ENCODE measurements at places on chromosomes 1 and 21. TPM values are rescaled to one million over a fixed set of nuclear protein-coding genes. Genes with fewer than 3 reads are reported as not detected.

- no peak for DNase-seq
Observed at GRCh38 chr1:118898712-118899111, 89.4 kb downstream of the TBX15 start.

DNA sequence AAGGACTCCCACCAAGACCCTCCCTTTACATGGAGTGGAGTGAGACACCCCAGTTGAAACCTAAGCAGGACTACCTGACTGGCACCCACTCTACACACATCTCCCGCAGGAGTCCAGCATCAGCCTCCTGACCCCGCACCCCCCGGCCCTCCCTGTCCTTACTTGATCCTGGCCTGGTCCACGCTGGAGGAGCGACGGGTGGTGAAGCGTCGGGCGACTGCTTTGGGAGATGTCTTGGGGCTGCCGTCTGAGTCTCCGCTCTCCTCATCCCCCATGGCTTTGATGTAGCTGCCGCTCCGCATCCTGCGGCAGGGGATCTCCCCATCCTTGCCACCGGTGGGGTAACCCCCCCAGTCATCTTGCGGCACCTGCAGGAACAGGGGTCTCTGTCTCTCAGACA, 29.5 kb downstream of the DLGAP3 start:
- no peak for DNase-seq

DNA sequence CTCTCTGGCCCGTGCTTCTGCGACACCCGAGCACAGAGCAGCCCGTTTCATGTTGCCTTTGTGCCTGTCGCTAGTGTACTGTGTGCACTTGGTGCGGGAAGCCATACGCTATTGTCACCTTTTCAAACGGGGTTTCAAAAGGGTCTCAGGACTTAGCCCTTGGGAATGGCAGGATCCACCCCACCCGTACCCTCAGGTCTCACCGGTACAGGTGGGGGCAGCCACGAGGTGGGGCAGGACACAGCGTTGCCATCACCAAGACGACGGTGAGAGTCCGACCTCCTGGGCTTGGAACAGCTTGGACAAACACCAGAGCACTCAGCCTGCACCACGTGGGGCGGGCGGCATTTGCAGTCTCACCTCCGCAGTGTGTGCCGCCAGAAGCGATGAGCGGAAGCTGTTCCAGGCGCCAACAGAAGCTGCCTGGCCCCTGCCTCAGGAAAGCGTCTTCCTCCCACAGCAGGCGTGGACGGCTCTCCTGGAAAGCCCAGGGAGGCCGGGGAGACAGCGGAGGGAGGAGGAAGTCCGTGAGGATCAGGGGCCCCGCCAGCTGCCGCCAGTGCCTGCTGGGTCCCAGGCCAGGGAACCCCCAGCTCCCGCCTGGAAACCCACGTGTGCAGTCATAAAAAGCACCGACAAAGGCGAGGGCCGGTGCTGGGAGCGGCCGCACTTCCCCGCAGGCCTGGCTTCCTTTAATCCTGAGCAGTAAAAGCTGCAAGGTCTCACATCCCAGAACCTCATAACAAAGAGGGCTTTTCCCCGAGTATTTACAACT, 131.3 kb upstream of the ARHGEF16 start:
- DNase-seq, result no peak

DNA sequence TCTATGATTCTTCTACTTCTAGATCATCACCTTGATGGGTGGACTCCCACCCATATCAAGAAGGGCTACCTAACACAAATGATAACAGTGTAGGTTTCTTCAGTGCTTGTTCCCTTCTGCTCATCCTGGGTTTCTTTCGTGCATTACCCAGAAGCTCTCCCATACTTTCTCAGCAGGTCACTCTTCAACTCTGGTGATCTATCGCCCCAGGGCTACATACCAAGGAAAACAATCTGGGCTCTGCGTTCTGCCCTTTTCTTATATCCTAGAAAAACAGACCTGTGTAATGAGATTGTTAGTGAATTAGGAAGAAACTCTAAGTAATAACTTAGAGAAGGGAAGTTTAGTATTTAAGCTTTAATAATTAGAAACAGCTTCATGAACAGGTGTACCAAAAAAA, 370.6 kb upstream of the SPAG17 start:
- no peak for DNase-seq

DDAH1 gene
- total RNA-seq, result 46.6 TPM

GRCh38 chr1:95685081-95685480, 451.1 kb downstream of the RWDD3 start:
- DNase-seq, result no peak

DNA sequence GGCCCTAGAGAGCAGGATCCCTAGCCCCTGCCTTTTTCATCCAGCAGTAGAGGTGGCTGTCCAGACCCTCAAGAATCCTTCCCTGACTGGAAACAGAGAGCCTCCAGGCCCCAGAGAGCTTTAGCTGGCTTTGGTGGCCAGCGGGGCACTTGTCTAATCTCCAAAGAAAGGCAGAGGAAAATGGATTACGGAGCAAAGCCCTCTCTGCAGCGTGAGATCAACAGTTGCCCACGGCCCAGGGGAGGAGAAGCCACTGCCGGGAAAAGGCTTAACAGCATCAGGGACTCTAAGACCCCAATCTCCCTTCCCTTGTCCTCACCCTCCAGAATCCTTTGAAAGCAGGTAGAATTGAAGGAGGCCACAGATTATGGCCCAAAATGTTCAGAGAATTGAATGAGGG, 35.8 kb upstream of the GRIK3 start:
- no peak for DNase-seq

DNA sequence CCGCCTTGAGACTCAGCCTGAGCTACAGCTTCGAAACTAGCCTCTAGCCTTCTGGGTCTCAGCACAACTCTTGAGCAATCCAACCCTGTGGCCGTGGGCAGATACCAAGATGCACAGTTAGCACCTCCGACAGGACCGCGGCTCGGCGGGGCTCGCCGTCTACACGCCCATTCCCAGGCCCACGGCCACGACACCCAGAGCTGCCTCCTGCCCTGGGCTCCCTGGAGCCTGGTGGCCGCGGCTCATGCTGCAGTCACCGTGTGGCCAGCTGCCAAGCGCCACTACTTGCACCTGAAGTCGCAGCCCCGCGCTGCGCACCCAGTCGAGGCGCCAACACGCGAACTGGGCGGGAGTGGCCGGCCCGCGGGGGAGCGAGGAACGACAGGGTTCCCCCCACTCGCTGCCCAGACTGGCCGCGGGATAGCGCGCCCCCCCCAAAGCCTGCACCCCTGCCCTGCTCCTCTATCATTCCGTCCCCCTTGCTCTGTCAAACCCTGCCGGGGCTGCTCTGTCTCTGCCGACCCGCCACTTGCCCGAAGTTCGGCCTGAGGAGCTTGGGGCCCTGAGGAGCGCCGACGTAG, 729 bp upstream of the CDCA8 start:
- DNase-seq, result peak; percentile 54

DNA sequence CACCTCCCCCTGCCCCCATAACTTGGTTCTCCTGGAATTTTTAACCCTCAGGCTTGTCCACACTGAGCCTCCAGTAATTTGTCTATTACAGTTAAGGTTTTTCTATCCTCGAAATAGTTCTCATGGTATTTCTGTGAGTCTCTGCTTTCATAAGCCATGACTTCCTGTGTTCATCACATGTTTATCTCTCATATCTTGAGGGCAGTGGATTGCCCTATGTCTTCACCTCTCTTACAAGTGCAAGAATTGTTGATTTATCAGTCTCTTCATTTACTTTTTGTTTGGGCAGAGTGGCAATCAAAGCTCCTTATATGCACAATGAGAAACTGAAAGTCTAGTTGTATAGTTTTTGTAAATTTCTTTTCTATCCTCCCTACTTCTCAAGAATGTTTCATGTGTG, 328.4 kb downstream of the PLA2G4A start:
- DNase-seq, result no peak

GRCh38 chr1:59013276-59013927, 229.6 kb upstream of the JUN start:
- peak; percentile 71 for DNase-seq

SPRR1B gene
- total RNA-seq, result not detected

DNA sequence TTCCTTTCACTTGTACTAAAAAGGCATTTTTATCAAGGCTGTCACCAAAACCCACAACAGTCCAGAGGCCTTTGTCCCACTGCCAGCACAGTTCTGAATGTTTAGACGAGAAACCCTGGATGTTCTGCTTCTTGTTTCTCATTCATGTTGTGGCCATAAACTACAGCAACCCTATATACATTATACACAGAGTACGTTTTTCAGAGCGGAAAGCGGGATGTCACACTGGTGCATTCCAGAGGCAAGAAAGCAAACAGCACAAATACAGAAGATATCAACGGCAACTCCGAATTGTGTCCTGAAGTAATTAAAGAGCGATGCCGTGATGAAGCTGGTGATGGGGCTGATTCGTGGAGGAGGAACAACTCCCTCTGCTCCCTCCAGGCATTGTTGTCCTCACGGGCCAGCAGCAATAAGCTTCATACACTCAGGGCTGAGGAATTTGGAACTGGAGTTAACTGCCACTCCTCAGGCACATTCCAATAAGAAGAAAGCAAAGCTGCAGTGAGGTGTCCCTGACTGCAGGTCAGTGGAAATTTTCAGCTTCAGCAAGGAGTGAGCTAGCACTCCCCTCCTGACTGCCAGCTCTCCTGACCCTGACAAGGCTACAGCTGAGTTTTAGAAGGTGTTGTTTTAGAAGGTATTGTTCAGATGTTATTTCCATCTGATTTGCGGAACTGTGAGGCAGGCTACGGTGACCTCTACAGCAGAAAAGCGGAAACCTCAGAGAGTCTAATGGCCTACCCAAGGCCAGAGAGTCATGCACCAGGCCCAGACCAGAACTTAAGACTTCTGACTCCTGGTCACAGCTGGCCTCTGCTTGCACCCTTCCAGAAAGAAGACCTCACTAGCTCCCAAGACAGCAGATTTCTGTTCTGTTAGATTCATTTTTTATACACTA, 149.0 kb downstream of the TGFBR3 start:
- DNase-seq, result peak; percentile 55

MROH7 gene
- 0.17 TPM for total RNA-seq

- DNase-seq, result no peak
Observed at GRCh38 chr1:36154765-36155407, 1.1 kb upstream of the MAP7D1 start.

- peak; percentile 39 for DNase-seq
Observed at GRCh38 chr1:64623750-64624191, 121.1 kb upstream of the RAVER2 start.

UBASH3A gene
- total RNA-seq, result not detected

DNA sequence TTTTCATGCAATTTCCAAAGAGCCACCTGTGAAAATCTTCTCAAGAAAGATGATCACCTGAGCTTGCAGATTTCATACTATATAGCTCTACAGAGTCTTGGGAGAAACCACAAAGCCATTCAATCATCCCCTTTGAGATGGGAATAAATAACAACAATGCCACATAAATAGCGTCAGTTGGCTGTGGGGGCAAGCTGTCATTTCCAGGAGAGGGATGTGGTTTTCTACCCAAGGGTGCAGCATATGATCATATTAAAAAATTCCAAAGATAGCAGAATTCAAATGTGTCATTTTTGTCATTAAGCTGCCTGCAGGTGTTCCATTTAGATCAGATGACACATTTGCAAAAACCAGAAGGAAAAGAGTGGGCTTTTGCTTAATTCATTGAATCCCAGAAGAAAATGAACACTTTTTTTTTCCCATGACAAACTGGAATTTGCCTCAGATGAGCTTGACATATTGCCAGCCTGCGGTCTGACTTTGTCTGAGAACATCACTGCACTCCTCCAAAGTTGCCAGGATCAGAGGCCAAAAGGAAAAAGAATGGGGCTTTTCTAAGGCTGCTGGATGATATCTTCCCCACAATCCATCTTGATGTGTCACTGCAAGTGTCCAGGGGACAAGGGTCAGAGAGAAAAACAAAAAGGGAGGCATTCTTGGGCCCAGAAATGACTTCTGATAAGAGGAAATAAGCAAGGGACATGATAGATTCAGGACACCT, 314.1 kb upstream of the USP25 start:
- DNase-seq, result no peak

BCL2L15 gene
- total RNA-seq, result 0.17 TPM

- no peak for DNase-seq
Observed at GRCh38 chr1:194517567-194517966, 1331.2 kb upstream of the B3GALT2 start.

DNA sequence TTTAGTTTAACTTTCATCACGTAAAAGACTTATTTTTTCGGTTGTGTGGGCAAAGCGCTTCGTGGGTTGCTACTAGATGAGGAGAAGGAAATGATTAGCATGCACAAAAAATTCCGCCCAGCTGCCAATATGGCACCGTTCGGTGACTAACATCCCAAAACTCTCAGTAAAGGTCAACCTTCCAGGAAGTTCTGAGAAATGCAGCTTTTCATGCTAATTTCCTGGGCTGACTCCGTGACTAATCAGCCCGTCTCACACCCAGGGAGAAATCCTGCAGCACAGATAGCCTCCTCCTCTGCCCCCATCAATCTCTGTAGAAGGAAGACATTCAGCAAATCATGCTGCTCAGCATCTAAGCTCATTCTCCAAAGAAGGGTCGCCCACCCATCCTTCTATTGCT, 34.1 kb downstream of the TMCO4 start:
- peak; percentile 94 for DNase-seq
